ENCODE measurements at places on chromosomes 5 and 9.

DNA sequence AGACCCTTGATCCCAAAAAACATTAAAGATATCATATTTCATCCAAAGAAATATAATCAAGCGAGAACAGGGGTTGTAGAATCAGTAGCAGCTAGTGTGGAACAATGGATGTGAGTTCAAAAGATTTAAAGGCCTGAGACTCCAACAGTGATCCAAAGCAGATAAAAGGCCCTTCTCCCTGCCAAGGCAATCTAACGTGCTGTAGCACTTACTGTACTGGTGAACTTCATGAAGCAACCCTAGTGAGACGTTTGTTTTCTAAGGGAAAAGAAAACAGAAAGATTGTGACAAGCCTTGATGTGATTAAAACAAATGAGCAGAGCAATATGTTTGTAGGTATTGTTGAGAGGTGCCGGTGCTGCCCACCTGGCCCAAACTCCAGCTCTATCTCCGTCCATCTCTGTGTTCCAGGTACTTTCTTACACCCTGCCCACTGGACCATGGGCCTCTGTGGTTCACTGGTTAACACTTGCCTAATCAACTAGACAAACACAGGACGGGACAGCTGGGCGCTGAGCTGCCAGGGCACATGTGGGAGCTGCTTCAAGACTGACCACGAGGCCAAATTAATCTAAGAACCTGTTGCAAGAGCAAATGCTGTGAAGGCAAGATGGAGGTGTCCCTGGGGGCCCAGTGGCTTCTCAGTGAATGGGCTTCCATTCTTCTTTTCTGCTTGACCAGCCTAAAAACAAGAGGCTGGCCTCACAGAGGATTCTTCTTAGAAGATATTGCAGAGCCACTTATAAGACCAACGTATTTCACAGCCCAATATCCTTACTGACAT, 265.5 kb downstream of the CWC27 start:
- DNase-seq: no peak

DNA sequence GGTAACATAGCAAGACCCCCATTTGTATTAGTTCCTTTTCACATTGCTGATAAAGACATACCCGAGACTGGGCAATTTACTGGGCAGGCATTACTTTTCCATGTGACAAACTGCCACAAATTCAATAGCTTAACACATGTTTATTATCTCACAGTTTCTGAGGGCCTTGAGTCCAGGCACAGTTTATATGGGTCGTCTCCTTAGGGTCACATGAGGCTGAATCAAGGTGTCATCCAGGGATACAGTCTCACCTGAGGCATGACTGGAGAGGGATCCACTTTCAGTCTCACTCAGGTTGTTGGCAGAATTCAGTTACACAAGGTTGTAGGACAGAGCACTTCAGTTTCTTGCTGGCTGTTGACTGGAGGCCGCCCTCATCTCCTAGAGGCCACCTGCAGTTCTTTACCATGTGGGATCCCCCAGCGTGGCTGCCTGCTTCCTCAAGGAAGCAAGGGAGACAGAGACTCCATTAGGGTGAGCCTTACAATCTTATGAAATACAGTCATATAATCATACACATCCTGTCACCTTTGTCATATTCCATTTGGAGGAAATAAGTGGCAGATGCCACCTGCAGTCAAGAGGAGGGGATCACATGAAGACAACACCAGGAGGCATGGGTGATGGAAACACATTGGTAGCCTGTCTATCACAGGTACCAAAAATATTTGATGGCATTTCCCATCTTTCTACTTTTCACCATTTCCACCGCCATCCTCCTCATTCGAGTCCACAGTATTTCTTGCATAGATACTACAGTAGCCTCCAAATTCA, 15.1 kb upstream of the ERAP1 start:
- no peak for DNase-seq

- DNase-seq: no peak
Observed at GRCh38 chr9:123832858-123833650, 96.9 kb downstream of the DENND1A start.

DNA sequence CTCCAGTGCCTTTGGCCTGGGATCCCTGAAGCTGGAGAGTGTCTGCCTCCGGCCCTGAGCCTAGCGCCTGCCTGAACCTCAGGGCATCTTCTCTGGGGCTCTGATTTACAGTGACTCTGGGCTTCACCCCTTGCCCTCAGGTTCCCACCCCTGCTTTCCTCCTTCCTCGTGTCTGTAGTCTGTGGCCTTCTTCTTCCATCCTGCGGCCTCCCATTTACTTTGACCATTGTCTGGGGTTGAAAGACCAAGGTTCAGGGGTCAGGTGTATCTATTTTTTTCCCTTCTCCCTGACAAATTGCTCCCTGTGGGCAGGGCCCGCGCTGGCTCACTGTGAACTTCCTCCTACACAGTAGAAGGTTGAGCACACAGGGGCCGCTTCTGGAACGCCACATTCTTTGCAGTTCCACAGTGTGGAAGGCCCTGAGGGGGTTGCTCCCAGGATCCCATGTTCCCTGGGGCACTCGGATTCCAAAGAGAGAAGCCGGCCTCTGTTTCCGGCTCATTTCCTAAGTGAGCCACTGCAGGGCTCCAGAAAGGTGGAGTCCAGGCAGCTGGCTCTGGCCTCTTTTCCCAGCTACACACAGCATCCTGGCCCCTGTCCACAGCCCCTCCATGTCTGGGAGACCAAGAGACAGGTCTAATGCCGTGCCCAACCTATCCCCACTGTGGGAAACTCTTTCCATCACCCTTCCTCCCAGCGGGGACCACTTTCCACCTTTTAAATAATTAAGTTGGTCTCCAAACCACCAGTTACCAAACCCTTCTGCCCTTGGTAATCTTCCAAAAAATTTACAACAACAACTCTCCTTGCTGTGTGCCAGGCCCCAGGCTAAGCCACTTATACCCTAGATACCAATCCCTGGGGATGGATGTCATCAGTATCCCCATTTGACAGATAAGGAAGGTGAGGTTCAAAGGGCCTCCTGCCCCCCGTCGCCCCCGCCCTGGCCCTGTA, 140.3 kb upstream of the IER5L start:
- DNase-seq: no peak

DNA sequence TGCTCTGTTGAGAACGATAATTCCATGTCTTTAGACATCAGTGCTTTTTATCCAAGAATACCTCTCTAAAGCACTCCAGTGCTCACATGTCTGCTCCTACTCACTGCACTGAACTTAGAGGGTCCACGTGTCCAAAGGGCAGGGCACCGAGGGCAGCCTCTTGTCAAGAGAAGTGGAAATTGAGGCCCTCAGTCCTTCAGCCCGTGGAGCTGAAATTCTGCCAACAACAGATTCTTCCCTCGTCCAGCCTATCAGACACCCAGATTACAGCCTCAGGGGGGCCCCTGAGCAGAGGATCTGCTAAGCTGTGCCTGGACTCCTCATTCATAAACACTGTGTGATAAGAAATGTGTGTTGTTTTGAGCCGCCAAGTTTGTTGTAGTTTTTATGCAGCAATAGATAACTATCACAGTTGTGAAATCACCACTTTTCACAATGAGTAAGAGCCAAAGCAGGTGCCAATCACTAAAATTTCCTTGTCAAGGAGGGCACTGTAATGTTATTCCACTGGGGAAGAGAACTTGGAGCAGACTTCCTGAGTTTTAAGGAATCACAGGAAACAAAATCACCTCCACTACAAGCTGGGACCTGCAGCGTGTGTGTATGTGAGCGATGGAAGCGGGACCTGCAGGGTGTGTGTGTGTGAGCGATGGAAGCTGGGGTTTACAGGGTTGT, 58.8 kb upstream of the IGFBPL1 start:
- no peak for DNase-seq

DNA sequence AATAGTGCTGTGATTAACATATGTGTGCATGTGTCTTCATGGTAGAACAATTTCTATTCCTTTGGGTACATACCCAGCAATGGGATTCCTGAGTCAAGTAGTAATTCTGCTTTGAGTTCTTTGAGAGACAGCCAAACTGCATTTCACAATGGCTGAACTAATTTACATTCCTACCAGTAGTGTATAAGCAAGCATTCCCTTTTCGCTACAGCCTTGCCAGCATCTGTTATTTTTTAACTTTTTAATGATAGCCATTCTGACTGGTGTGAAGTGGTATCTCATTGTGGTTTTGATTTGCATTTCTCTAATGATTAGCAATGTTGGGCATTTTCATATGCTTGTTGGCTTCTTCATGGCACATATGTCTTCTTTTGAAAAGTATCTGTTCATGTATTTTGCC, 308.5 kb downstream of the ARRDC3 start:
- no peak for DNase-seq

DNA sequence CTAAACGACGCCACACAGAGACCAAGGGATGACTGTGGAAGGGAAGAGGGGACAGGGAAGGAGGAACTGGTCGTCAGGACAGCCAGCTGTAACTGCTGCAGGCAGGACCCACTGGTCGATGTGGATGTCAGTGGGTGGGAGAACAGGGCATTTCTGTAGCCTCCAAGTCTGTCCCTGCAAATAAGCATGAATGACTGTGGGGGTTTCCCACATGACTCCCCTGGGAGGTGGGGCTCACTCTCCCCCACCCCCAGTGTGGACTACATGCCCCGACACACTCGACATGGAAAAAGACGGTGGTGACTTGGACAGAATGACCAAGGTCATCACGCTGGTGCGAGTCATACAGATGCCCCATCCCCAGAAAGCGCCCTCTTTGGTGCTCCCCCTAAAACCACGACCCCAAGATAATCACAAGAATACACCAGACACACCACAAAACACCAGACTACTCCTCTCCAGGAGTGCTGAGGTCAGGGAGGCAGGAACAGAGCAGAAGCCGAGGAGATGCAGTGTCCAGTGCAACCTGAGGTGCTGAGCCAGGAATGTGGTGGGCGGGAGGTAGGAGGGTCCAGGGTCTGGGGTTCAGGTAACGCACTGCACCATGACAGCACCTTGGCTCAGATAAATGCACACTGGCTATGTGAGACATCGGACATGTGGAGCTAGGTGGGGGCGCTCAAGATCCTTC, 64.9 kb downstream of the SECISBP2 start:
- DNase-seq: no peak

DNA sequence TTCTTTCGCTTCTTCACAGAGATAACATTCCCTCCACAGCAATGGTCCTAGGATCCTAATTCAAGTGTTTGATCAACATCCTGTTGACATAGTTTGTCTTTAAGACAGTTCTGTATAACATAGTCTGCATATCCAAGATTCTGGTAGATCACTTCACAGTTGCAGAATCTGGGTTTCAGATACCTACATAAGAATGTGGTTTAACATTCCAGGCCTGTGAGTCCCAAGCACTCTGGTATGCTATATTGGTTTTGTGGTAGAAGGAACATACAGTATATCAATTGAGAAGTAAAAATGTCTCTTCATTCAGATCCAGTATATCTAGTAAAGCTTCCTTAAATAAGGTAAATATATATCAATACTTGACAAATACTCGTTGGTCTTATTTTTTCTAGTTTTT, 914.2 kb upstream of the CDH6 start:
- DNase-seq: no peak

GRCh38 chr5:158007336-158007735, 148.4 kb upstream of the CLINT1 start:
- DNase-seq: no peak

DNA sequence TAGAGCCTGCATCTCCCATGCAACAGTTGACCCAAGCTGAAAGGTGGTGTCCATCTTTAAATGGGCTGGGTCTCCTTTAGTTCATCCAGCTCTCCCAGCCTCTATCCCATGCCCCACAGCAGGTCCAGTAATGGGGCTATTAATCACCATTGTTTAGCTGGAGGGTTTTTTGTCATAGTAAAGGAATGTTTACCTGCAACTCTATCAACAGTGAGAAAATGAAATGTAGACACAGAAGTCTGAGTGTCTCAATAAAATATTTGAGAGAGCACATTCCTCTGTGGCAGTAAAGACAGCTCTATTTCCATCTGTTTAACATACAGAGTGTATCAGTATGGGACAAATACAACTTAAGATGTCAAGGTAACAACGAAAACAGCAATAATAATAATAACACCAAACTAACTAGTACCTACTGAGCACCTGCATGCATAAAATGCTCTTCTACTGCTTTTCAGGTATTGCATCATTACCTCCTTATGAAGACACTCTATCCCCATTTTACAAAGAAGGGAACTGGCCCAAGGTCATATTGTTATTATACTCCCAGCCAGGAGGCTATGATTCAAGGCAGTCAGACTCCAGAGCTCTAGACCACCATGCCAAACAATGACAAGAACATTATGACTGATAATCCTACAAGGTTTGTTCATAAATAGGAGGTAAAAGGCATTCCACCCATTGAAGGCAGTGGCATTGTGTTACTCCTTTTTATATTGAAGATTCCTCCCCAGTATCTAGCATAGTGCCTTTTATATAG, 21.0 kb upstream of the C5orf58 start:
- no peak for DNase-seq

DNA sequence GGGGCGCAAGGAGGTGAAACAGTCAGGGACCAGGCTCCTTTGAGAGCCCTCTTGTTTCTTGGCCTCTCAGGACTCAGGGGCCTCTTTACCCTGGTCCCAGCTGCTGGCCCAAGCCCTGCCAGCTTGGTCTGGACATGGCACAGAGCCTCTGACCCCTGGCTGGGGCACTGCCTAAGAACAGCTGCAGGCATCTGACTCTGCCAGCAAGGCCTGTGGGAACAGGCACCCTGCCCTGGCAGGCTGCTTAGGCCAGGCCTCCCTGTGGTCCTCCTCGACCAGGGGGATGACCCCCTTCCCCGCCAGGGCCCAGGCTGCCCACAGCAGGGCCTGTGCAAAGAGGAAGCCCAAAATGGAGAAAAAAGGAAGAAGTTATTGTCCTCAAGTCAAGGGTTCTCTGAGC, 25.5 kb downstream of the OLFML2A start:
- DNase-seq: no peak

DNA sequence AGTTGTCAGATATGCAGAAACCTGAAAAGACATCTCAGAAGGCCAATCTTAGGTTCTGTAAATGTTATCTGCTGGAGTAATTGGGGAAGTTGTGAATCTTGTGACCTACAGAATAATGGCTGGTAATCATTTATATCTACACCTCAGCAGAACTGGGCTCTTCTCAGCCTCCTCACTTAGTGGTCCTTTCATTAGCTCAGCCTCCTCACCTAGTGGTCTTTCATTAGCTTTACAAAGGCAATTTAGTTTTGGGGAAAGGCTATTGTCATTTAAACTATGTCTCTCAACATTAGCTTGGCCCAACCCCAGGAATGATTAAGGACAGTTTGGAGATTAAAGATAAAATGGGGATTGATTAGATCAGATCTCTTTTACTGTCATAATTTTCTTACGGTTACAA, 284.2 kb upstream of the SGCD start:
- no peak for DNase-seq
